ENCODE measurements at places on chromosomes 5 and 9.

- DNase-seq = no peak
Measured at GRCh38 chr9:7121055-7121454, 363.3 kb downstream of the KDM4C start.

DNA sequence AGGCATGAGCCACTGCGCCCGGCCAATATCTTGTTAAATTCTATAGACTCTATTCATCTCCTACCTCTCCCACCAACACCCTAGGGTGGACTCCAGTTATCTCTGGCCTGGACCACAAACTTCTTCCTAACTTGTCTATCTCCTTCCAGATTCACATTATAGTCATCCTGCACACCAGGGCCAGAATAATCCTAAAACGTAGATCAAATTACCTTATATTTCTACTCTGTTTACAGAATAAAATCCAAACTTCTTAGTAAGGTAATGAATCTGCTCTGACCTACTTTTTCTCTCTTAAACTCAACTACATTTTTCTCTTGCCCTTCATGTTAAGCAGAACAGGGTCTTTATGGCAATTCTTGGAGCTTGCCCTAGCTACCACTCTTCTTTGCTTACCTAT is 6.9 kb downstream of the ELL2 start:
- no peak for DNase-seq

GRCh38 chr9:19675492-19675891 is 113.3 kb downstream of the SLC24A2 start:
- no peak for DNase-seq

GRCh38 chr5:140966293-140967225 is at the start of gene PCDHAC2:
Gene PCDHAC2, plus strand, starts transcription at chr5:140966476. Its CDS starts 291 bp downstream, at chr5:140966767.
- no peak for DNase-seq

GRCh38 chr5:159340511-159340910 is 10.2 kb upstream of the IL12B start:
- DNase-seq = no peak

GRCh38 chr5:73596705-73597328 is 29.2 kb upstream of the ARHGEF28 start:
- DNase-seq = peak; percentile 61

GRCh38 chr5:74579215-74579614 is 61.3 kb downstream of the ENC1 start:
- no peak for DNase-seq

DNA sequence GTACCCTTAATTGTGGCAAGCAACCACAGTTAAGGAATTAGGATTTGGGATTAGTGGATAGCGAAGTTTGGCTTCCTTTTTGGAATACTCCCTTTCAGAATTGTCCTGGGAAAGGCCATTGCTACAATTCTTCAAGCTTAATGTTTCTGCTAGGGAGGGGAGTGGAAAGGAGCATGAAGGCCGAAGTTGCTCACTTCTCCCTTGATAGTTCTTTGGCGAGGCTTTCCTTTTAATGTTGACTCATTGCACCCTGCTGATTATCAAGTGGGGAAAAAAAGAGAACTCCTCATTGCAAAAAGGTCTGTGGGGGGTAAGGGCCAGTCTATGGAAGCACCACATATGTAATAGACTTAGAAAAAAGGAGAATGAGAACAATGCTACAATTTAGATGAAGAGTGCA is 30.7 kb downstream of the GRIN3A start:
- no peak for DNase-seq

GRCh38 chr9:673264-673965 is 168.1 kb upstream of the DMRT1 start:
- no peak for DNase-seq

DNA sequence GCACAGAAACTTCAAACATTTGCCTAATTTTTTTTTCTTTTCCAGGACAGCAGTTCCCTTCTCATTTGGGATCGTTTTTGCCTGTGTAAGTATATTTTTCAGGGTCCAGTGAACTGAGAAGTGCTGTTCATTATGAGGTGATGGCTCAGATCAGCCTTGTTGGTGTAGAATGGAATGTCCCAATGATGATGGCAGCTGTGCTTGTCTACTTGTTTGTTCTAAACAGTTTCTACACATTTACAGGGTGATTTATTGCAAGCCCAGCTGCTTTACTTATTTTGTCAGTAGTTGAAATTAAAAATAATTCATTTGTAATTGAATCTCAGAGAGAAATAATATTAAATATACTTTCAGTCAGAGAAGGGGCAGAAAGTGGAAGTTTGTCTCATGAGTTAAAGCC is 337.6 kb upstream of the SEMA6A start:
- DNase-seq = no peak

GRCh38 chr9:15249981-15250380 is 57.0 kb downstream of the TTC39B start:
- no peak for DNase-seq

Data from AML-193 (cell line).